Non-pigmented ciliary epithelial cell (primary cell): ENCODE measurements at places on chromosomes 3 and 15.

GRCh38 chr15:48086133-48086532 is 34.7 kb upstream of the SLC24A5 start:
- no peak for DNase-seq

GRCh38 chr3:135057996-135058395 is 262.9 kb downstream of the EPHB1 start:
- DNase-seq, result no peak

DNA sequence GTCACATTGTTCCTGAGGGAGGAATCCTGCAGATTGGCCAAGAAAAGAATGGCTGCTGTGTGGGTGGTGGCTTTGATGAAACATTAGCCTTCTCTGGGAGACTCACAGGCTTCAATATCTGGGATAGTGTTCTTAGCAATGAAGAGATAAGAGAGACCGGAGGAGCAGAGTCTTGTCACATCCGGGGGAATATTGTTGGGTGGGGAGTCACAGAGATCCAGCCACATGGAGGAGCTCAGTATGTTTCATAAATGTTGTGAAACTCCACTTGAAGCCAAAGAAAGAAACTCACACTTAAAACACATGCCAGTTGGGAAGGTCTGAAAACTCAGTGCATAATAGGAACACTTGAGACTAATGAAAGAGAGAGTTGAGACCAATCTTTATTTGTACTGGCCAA is 6.1 kb downstream of the PTX3 start:
- DNase-seq, result no peak

- DNase-seq, result no peak
Observed at GRCh38 chr15:73518876-73519733, 76.1 kb downstream of the REC114 start.

DNA sequence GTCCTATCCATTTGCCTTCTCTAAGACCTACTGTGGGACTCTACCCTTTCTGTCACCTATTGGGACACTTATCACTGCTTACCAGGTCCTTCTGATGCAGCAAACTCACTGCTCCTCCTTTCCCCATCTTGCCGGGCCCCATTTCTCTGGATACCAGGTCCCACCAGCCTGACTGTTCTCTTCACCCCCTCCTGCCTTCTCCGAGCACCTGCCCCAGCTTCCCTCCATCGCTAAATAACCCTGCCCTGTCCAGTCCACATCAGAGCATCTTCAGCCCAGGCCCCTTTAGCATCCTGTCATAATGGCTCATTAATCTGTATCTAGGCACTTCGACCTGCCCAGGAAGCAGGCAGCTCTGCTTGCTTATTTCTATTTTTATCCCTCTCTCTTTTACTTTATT is 74.7 kb downstream of the CRYGS start:
- no peak for DNase-seq

DNA sequence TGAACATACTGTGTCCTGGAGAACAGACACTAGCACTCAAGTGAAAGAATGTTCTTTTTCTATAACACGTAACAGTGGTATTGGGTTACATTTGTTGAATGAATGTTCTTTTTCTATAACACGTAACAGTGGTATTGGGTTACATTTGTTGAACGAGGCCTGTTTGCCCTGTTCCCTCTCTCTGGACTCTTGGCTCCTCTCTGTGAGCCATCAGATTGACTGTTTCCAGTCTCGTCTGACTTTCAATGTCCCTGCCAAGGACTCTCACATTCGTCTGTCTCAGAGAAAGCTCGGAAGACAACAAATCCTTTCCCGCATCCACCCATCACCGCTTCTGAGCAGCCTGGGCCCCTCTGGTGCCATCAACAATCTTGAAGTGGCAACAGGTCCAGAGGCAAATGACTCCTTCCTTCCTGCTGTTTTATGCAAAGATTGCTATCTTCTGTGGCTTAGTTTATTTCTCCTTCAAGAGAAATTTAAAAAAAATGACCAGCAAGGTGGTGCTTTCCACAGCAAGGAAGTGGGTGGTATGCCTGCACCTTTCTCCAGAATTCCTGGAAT is 8.0 kb downstream of the TMEM45A start:
- DNase-seq, result no peak

GRCh38 chr3:42979044-42979972 is at the start of gene GASK1A:
TSS of gene GASK1A (plus strand) at chr3:42979311. CDS start at chr3:42979643, 332 bp downstream.
- no peak for DNase-seq

- DNase-seq, result peak; percentile 78
Observed at GRCh38 chr15:95684693-95685115, 645.8 kb upstream of the NR2F2 start.

- DNase-seq, result peak; percentile 51
Observed at GRCh38 chr3:171712171-171712938, 97.9 kb downstream of the PLD1 start.

DNA sequence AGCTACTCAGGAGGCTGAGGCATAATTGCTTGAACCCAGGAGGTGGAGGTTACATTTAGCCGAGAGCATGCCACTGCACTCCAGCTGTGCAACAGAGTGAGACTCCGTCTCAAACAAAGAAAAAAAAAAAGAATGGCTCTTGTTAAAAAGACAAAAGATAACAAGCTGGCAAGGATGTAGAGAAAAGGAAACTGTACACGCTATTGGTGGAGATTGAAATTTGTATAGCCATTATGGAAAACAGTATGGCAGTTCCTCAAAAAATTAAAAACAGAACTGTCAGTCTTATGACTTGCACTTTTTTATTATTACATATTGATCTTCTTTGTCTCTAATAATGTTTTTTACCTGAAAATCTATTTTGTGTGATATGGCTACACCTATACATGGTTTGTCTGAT is 41.9 kb downstream of the MEX3B start:
- no peak for DNase-seq

GRCh38 chr3:57597127-57597923 is at the start of gene ARF4:
TSS of gene ARF4 (minus strand) at chr3:57597344. CDS start at chr3:57597140, 204 bp downstream.
- DNase-seq, result peak; percentile 99
